Activated CD8-positive, alpha-beta T cell treated with anti-CD3 and anti-CD28 coated beads for 36 hours (primary cell): ENCODE measurements at places on chromosomes 5 and 9. TPM values are rescaled to one million over a fixed set of nuclear protein-coding genes. Genes with fewer than 3 reads are reported as not detected.
A peak's percentile ranks its signal among the peaks of the same experiment; 100 is the strongest.

Gene PITX1
- 0.31 TPM for total RNA-seq

GRCh38 chr9:99351647-99352046 is 129.6 kb downstream of the SEC61B start:
- no peaks in the 10 kb centered on the region for H3K4me1 ChIP-seq
- no peak overlapping the region for H3K4me3 ChIP-seq
- peaks cover 6% of the 10 kb centered on the region for H3K27me3 ChIP-seq
- no peaks in the 10 kb centered on the region for H3K36me3 ChIP-seq
- no peak for DNase-seq
- H3K27ac ChIP-seq = no peak overlapping the region

GRCh38 chr5:95283022-95283615 is 1.8 kb downstream of the MCTP1 start:
- H3K27me3 ChIP-seq = peaks cover 39% of the 10 kb centered on the region
- peaks cover 9% of the 10 kb centered on the region for H3K4me1 ChIP-seq
- peak overlapping the region; percentile 33 for H3K4me3 ChIP-seq

- H3K4me3 ChIP-seq = no peak overlapping the region
- peaks cover 5% of the 10 kb centered on the region for H3K27me3 ChIP-seq
- no peaks in the 10 kb centered on the region for H3K4me1 ChIP-seq
- DNase-seq = no peak
- no peak overlapping the region for H3K27ac ChIP-seq
These were observed 36.3 kb downstream of the C5orf22 start for GRCh38 chr5:31568302-31568835.

GRCh38 chr5:110510146-110510545 is 216.3 kb downstream of the TMEM232 start:
- H3K4me1 ChIP-seq = no peaks in the 10 kb centered on the region
- H3K27ac ChIP-seq = no peak overlapping the region
- H3K4me3 ChIP-seq = no peak overlapping the region

Gene SLC6A18
- not detected for total RNA-seq

DNA sequence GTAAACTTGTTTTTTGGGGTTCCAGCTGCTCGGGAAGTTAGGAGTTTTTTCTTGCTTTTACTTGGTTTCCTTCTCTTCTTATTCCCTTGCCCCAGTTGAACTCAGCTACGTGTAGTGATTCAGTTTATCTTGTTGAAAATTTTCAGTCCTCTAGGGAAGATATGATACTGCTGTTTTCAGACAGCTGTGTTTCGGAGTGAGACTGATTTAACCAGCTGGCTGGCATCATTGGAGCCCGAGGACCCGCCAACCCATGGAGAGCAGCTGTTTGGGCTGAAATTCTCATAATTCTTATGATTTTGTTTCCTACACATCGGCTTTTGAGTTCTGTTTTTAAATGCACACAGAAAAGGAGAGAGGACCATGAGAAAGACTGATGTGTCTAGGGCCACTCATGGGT is 271.5 kb downstream of the NR3C1 start:
- DNase-seq = no peak
- no peaks in the 10 kb centered on the region for H3K27me3 ChIP-seq
- no peak overlapping the region for H3K4me3 ChIP-seq
- peaks cover 4% of the 10 kb centered on the region for H3K4me1 ChIP-seq
- H3K36me3 ChIP-seq = no peaks in the 10 kb centered on the region
- H3K27ac ChIP-seq = no peak overlapping the region

GRCh38 chr9:127540664-127541041 is 71.4 kb upstream of the STXBP1 start:
- no peak for DNase-seq
- no peaks in the 10 kb centered on the region for H3K36me3 ChIP-seq
- H3K27ac ChIP-seq = no peak overlapping the region
- no peak overlapping the region for H3K4me3 ChIP-seq
- H3K27me3 ChIP-seq = no peaks in the 10 kb centered on the region

DNA sequence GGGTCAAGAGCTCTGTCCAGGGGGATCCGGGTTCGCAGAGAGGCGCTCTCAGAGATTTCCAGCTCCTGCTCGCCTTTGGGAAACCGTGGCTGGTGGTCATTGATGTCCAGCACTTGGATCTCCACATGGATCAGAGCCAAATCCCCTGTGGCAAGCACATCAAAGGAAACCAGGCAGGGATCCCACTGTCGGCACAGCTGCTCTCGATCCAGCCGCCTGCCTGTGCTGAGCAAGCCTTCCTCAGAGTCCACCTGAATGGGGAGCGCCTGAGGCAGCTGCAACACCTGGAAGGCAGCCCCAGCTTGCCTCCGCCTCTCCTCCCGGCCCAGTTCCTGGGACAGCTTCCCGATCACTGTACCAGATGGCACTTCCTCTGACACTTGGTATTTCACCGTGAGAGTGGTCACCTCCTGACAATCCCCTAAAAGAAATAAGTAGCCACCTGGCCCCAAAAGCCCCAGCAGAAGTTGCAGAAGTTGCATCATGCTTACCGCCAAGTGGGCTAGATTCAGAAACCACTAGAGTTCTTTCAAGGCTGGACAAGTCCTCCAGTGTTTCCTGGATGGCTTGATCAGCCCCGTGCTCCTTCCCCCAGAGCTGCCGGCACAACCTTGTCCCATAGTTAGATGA is 520 bp downstream of the PCDH12 start:
- no peaks in the 10 kb centered on the region for H3K27me3 ChIP-seq
- peak overlapping the region; percentile 58 for H3K27ac ChIP-seq
- H3K4me1 ChIP-seq = peaks cover 45% of the 10 kb centered on the region
- peak; percentile 21 for DNase-seq
- H3K4me3 ChIP-seq = peak overlapping the region; percentile 79

Gene DNAH5
- total RNA-seq = not detected

DNA sequence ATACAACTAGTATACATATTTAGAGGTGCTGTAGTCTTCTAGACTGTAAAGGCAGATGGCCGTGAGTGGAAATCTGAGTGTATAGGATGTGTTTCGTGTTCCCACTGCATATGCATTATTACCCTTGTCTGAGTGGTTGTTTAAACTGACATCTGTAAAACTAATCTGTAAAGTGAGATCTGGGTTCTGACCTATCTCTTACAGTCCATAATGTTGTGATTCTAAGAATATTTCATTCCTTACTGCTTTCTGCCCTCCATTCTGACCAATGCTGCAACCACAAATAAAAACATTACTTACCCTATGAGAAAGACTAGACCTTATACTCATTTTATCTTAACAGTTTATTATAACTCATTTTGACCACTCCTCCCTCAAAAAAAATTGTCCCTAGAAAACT is 47.6 kb upstream of the MACIR start:
- no peaks in the 10 kb centered on the region for H3K27me3 ChIP-seq
- H3K36me3 ChIP-seq = peaks cover 11% of the 10 kb centered on the region
- DNase-seq = no peak
- H3K4me1 ChIP-seq = peaks cover 31% of the 10 kb centered on the region
- H3K4me3 ChIP-seq = no peak overlapping the region

GRCh38 chr5:81553567-81554212 is 159.8 kb upstream of the ACOT12 start:
- no peaks in the 10 kb centered on the region for H3K36me3 ChIP-seq
- peak overlapping the region; percentile 24 for H3K27ac ChIP-seq
- H3K4me1 ChIP-seq = peaks cover 27% of the 10 kb centered on the region
- H3K4me3 ChIP-seq = no peak overlapping the region

GRCh38 chr5:38453921-38454320 is 102.5 kb downstream of the LIFR start:
- peaks cover 70% of the 10 kb centered on the region for H3K27me3 ChIP-seq
- H3K27ac ChIP-seq = no peak overlapping the region
- no peaks in the 10 kb centered on the region for H3K36me3 ChIP-seq
- H3K4me3 ChIP-seq = no peak overlapping the region
- no peak for DNase-seq
- peaks cover 27% of the 10 kb centered on the region for H3K4me1 ChIP-seq

Gene PCDHGC5
- total RNA-seq = not detected

Gene PLEKHG4B
- total RNA-seq = not detected
